ENCODE measurements at places on chromosomes 12 and 14.

- DNase-seq = no peak
Observed at GRCh38 chr12:22687361-22688076, 62.5 kb downstream of the ETNK1 start.

DNA sequence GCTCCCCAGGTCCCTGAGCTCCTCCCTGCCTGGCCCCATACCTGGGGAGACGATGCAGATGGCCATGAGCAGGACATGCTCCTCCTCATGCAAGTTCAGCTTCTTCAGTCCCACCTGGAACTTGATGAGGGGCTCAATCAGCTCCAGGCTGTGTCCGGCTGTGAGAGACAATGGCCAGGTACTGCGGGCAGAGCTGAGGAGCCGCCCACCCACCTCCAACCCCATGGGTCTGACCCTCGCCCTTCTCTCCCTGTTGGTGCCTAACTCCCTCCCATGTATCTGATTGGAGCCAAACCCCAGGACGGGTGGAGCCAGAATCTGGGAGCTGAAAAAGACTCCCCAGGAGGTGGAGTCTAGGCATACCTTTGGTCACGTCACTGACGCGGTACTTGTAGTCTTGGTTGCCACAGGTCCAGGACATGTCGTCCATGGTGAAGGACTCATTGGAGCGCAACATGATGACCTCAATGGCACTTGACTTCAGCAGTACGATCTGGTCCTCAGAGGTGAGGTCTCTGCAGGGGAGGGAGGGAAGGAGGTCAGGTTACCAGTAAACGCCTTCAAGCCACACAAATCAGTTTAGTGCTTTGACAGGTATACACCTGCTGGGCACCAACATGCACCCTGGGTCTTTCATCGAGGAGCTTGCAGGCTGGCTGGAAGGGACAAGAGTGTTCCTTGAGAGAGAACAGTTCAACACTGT lies 26.7 kb upstream of the HDAC7 start:
- no peak for DNase-seq

DNA sequence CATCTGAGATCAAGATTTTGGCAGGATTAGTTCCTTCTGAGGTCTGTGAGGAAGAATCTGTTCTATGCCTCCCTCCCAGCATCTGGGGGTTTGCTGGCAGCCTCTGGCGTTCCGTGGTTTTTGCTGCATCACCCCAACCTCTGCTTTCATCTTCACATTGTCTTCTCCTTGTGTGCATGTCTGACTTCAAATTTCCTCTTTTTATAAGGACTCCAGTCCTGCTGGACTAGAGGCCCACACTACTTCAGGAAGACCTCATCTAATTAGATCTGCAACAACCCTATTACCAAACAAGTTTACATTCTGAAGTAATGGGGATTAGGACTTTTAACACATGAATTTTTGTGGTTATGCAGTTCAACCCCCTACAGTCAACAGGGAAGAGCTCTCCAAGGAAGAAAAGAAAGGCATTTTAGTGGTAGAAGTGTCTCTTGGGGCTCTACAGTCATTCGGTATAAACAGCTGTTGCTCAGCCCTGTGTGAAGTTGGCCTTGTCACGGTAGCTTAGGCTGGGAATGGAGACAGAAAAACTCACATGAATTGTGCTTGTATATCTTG lies 89.7 kb downstream of the CAND1 start:
- DNase-seq = no peak

- DNase-seq = no peak
Observed at GRCh38 chr12:98341026-98341425, 174.4 kb upstream of the TMPO start.

- DNase-seq = no peak
Observed at GRCh38 chr12:14935031-14935430, 3.3 kb downstream of the ERP27 start.

GRCh38 chr12:113299619-113300237 lies 35.2 kb downstream of the SLC8B1 start:
- DNase-seq = no peak

DNA sequence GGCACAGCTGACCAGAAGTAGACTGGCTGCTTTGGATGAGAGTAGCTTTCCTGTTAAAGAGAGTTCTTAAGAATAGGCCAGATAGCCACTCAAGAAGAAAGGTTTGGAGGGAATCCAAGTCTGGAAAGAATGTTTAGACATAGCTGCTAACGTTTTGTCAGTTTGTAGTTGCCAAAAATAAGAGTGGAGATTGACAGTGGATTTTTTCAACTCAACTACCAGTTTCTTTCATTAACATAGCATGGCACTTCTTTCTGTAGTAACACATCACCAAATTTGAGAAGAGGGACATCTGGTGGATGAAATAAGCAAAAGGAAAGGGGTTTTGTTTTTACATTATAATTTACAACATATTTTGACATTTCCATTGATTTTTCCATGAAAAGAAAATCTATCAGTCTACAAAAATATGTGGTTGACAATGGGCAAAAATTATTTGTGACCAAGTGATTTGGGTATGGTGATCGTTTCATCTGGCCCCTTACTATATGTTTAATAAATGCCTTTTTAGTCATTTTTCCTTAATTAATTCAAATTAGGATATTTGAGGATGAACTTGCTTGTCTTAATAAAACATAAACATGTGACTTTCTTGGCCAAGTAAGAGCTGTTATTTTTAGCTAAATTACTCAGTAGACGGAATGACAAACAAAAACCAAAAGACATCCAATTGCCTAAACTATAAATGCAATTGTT lies 71.1 kb downstream of the PTPRR start:
- DNase-seq = no peak

GRCh38 chr12:80936353-80936641 lies 1.4 kb downstream of the LIN7A start:
- no peak for DNase-seq

- no peak for DNase-seq
Observed at GRCh38 chr14:76546426-76547221, 170.7 kb downstream of the ESRRB start.

GRCh38 chr14:25090716-25091454 lies 40.9 kb upstream of the STXBP6 start:
- DNase-seq = no peak

- DNase-seq = no peak
Observed at GRCh38 chr14:32072676-32073075, 4.4 kb upstream of the ARHGAP5 start.

GRCh38 chr12:139585-139984 lies 73.0 kb downstream of the IQSEC3 start:
- no peak for DNase-seq

- DNase-seq = no peak
Observed at GRCh38 chr14:96081767-96082400, 42.7 kb downstream of the C14orf132 start.

GRCh38 chr14:90987140-90987539 lies 73.3 kb downstream of the RPS6KA5 start:
- DNase-seq = no peak

GRCh38 chr12:70196811-70197281 lies 46.4 kb upstream of the CNOT2 start:
- no peak for DNase-seq

DNA sequence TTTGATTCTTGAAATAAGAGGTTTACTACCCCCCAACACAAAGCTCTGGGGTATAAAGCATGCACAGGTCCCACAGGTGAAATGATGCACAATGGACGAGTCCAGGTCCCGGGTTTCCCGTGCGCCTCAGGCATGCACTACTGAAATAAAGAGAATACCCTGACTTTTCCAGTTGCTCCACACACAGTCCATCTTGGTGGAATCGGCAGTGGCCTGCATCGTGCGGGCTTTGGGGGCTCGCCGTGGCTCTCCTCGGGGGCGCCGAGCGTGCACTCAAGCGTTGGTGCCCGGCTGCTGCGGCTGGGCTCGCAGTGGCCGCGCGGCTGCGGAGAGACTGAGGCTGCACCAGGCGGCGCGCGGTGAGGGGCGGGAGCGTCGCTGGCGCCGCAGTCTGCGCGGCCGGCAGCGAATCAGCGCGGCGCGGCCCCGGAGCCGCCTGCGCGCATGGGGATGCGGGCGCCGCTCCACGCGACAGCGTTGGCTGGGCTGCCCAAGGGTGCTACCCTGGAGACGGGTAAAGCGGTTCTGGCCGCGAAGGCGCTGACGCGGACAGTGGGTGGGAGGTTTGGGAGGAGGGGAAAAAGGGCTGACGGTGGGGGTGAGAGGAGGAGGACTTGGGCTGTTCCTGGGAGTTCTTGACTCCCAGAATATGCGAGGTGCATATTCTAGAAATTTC lies 53.8 kb upstream of the CCDC175 start:
- DNase-seq = no peak

DNA sequence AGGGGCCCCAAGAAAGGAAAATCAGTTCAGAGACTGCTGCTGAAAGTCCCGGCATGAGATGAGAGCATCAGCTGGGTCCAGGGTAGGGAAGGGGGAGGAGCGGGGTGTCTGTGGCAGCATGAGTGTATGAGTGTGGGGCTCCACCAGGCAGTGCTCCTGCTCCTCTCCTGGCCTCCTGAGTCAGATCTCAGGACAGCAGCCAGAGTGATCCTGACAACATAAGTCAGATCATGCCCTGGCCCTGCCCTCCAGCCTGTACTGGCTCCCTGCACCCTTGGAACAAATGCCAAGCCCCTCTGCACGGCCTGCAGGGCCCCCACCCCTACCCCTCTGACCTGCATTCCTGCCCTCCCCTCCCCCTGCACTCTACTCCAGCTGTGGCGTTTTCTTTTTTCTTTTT lies 24.2 kb upstream of the LRP1-AS start:
- DNase-seq = no peak

GRCh38 chr14:80304125-80304766 lies 92.9 kb upstream of the DIO2 start:
- DNase-seq = no peak

GRCh38 chr12:39780411-39780912 lies 160.9 kb upstream of the ABCD2 start:
- no peak for DNase-seq

- no peak for DNase-seq
Observed at GRCh38 chr14:34837801-34838322, 37.3 kb downstream of the BAZ1A start.

DNA sequence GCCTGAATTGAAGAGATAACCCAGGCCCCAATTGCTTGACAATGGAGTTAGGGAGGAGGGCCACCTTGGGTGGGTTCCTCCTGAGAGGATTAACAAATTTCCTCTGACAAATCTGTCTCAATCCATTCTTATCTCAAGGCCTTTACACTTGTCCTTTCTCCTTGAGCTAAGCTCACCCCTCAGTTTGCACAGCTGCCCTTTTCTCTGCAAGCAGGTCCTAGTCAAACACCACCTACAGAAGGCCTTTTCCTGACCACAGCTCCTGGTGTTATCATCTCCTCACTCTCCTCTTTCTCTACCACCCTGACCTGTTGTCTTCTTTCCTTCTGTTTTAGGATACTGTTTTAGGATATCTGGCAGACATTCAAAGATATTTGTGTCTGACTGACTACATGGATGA lies 26.4 kb upstream of the GSC start:
- DNase-seq = no peak

DNA sequence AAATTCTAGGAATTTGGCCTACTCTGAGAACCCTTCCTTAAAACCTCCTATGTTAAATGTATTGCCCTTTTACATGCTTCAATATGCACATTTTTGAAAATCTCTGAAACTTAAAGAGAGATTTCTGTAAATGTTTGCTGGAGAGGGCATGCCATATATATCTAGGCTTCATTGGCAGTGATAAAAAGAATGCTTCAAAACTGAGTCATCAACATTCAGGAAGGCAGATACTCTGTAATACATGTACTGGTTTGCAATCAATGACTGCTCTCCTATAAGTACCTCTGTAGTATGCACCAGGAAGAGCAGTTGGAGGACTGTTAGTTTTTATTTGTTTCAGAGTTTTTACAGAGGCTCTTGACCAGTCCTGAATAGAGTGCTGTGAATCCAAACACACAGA lies 739.9 kb downstream of the SLC16A7 start:
- DNase-seq = no peak

DNA sequence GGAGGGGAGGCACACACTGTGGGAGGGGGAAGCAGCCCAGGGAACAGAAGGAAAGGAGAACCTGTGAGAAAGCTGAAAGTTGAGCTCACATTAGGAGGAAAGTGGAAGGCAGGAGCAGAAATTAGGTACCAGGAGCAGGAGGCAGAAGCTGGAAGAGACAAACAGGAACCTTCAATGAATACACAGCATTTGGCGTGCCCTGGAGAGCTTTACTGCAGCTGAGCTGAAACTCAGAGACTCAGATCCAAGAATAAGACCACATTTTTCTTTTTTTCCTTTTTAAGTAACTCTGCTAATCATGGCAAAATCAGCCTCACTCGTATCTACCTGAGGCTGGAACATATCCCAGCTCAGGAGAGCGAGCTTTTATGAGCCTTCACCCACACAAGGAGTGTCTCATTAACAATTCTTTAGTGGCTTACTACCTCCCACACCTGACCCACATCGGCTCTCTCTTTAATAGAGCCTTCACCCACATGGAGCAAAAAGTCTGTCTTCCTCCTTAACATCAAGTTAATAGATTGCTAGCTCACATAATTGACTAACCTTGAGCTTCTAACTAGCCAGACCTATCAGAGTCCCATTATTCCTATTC lies 18.2 kb upstream of the CERS5 start:
- DNase-seq = no peak

DNA sequence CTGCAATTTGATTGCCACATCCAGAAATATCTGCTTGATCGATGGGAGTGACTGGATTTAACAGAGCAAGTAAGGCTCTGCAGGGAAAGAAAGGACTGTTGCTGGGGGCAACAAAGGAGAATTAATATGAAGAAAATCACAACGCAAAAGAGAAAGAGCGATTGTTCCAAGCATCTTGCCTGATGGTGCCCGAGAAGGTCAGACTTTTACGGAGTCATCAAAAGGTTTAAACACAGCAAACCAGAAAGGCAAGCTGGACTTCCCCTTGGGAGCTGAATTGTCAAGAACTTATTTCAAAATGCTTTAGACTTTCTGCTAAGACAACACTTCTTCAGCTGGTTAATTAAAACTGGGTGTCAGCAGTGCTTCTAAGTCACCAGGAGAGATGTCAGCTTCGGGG lies 791.5 kb downstream of the MED13L start:
- DNase-seq = no peak

- DNase-seq = no peak
Observed at GRCh38 chr12:64890873-64891468, 66.5 kb downstream of the TBC1D30 start.

- no peak for DNase-seq
Observed at GRCh38 chr14:19895282-19895681, 20.3 kb downstream of the OR4K2 start.

DNA sequence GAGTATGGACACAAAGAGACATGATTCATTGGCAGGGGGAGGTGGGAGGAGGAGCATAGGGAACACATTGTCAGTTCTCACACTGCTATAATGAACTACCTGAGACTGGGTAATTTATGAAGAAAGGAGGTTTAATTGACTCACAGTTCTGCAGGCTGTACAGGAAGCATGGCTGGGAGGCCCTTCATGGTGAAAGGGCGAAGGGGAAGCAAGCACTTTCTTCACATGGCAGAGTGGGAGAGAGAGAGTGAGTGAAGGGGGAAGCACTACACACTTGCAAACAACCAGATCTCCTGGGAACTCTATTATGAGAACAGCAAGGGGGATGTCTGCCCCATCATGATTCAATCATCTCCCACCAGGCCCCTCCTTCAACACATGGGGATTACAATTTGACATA lies 391.8 kb downstream of the BMP4 start:
- no peak for DNase-seq

All from activated naive CD4-positive, alpha-beta T cell (primary cell).